ENCODE measurements at places on chromosomes 2 and 18.

DNA sequence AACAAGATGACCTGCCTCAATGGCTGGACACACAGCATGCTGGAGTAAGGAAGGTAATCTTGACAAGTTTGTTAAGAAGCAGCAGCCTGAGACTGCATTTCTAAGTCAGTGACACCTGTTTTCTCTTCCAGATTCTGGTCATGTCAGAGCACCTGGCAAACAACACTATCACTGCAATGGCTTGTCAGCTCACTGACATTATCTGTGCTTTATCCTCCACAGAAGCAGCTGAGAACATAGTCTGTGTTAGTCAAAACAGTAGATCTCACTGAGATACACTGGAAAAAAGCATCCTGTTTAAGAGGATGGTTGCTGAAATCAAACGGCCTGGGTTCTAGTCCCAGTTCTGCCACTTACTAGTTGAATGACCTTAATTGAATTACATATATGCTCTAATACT lies 355.2 kb downstream of the RIT2 start:
- DNase-seq: no peak

DNA sequence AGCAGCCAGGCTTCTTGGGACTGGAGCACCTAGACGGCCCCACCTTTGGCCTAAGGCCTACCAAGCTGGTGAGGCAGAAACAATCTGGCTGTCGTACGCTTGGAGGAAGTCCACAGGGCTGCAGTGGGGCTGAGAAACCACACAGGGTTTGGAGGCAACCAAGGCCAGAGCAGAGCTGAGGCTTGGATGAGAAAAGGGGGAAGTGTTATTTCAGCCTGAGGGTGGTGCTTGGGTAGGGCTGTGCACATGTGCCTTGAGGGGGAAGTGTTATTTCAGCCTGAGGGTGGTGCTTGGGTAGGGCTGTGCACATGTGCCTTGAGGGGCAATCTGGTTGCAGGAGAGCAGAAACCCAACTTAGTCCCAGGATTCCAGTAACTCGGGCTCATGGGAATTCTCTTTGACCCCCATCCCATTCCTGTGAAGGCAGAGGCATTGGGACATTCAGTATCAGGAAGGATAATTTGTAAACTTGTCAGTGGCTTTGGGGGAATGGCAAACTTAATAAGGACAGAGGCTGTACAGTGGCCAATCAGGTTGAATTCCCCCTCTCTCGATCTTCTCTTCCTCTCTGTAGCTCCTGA lies 971 bp upstream of the FBXO41 start:
- DNase-seq: no peak

GRCh38 chr2:98084151-98084868 lies 2.7 kb upstream of the VWA3B start:
- no peak for DNase-seq

GRCh38 chr18:76390452-76391035 lies 104.5 kb downstream of the ZNF516 start:
- no peak for DNase-seq

GRCh38 chr2:102063941-102064678 lies 72.3 kb downstream of the IL1R2 start:
- peak; percentile 18 for DNase-seq

- no peak for DNase-seq
Measured at GRCh38 chr2:105517814-105518705, 119.2 kb upstream of the FHL2 start.

DNA sequence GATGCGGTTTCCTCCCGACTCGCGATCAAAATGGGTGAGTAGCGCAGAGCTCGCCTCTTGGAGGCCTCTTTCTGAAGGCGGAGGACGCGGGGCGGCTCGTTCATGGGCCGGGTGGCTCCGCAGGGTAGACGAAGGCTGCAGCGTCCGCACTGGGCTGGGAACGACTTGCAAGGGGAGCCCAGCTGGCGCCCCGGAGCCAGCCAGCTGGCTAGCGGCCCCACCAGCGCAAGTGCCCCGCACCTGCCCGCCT lies 328 bp upstream of the PASK start:
- DNase-seq: no peak

DNA sequence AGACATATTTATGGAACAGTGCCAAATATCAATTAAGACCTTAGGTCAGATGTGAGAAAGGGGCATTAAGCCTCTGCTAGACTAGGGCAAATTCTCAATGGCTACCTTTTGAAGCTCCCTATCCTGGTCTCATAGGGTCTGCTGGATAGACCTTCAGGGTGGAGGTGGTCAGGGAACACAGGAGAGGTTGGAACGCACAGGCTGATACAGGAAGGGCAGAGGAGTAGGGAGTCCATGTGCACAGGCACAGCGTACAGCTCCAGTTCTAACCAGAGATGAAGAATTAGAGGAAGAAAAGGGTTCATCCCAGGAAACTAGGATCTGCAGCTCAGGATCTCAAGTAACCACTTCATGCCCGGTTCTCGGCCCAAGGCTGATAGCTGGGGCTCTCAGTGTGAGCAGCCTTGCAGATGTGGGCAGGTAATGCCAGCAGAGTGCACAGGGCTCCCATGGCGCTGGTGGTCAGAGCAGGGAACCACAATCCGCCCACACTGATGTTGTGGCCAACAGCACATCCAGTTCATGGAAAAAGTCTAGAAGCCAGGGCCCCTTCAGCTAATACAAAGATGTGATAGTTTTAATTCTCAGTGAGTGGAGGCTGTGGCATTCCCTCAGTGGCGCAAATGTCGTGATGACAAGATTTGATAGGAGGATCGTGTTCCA lies 3.4 kb upstream of the EVA1A start:
- DNase-seq: no peak

GRCh38 chr2:70920367-70920715 lies 15.4 kb upstream of the ATP6V1B1 start:
- DNase-seq: no peak

DNA sequence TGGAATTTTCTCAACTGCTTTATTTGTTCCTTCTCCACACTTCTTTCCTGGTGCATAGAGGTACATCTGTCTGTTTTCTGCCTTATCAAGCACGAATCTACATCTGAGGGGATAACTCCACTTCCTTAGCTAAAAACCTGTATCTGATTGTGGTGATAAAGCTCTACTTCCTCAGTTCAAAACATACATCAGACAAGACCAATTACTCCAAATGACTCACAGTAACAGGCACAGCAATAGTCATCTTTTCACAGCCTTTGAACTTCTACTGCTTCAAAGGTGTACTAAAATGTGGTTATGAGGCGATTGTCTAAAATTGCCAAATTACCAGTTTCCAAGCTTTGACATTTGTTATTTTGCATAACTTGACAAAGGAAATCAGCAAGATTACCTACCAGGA lies 803.6 kb upstream of the ZEB2 start:
- DNase-seq: no peak

- no peak for DNase-seq
Measured at GRCh38 chr2:8257502-8257901, 424.4 kb upstream of the ID2 start.

DNA sequence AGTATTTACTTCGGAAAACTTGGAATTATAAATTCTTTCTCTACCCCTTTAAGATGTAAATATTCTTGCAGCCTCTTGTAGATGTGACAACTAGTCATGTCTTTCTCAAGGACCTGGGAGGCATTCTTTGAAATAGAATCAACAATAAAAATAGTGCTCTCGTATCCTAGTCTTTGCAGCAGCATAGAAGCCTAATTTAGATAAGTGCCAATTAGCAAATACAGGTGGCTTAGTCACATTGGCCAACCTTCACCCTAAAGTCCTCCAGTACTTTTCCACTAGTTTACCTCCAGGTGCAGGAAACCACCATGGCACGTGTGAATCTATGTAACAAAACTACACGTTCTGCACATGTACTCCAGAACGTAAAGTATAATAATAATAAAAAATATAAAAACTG lies 3.5 kb upstream of the ZSWIM2 start:
- no peak for DNase-seq

DNA sequence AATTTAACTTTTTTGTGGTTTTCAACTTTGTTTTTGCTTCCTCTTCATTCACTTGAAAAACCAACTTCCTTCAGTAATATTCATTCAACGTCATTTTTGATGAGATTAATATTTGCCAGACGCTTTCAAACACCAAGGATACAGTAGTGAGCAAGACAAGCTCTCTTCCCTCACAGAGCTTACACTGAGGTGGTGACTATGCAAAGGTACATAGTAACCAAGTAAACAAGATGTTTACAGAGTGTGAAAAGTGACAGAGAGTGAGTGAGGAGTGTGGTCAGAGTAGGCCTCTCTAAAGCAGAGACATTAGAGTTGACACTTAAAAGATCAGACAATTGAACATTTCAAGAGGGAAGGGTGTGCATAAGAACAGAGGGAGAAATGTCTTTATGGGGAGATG lies 155.5 kb downstream of the TMEM247 start:
- no peak for DNase-seq

DNA sequence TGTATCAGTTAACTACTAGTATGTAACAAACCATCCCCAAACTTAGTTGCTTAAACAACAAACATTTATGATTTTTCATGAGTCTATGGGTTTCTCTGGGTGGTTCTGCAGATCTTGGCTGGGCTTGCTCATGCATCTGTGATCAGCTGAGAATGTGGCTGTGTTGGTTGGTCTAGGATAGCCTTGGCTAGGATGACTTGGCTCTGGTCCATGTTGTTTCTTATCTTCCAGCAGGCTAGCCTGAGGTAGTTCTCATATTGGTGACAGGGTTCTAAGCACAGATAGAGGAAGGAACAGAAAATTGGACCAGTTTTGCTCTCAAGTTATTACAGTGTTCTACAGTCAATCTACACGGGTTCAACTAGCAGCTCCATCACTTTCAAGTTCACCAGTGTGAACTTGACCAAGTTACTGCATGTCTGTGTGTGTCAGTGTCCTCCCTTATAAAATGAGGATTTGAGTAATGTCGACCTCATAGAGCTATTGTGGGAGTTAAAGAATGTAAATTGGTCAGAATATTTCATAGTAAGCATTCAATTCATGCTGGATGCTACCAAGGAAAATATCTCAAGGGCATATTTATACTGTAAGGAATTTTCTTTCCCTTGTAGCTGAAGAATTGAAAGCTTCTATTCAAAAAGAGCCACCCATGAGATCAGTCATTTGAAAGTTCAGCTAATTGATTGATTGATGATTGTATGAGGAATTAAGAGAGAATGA lies 65.3 kb downstream of the MYO3B start:
- no peak for DNase-seq

GRCh38 chr2:18454692-18455235 lies 105.7 kb downstream of the RDH14 start:
- no peak for DNase-seq

GRCh38 chr2:97673915-97674283 lies 4.4 kb downstream of the C2orf92 start:
- DNase-seq: no peak

- DNase-seq: no peak
Measured at GRCh38 chr2:126995621-126996377, 97.1 kb downstream of the TEX51 start.

GRCh38 chr2:216057688-216058193 lies 23.9 kb downstream of the PECR start:
- DNase-seq: peak; percentile 13

DNA sequence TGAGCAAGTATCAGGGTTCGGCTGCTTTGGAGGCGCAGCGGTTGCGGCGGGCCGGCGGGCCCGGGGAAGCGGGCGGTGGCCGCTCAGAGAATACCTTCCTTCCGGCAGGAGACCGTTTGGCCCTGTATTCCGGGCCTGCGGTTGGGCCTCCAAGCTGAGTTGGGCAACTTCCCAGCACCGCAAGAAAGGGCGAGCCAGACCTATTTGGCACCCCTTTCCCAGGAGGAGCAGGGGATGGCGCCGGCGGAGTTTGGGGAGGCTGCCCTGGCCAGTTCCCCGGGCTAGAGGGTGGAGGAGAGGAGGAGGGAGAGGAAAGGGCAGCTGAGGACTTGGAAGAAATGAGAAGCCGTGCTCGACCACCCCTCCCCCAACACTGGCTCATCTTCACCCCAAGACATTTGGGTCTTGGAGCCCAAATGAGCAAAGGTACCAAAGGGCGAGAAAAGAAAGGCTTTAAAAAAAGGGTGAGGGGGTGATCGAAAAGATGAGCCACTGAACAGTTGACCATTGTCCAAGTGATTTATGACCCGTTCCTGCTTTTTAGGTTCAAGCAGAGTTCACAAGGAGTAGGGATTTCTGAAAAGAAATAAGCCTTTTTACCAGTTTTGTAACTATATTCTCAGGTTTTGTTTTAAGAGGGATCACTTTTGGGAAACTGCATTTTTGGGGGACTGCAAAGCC lies 8.4 kb downstream of the HOXD3 start:
- no peak for DNase-seq

DNA sequence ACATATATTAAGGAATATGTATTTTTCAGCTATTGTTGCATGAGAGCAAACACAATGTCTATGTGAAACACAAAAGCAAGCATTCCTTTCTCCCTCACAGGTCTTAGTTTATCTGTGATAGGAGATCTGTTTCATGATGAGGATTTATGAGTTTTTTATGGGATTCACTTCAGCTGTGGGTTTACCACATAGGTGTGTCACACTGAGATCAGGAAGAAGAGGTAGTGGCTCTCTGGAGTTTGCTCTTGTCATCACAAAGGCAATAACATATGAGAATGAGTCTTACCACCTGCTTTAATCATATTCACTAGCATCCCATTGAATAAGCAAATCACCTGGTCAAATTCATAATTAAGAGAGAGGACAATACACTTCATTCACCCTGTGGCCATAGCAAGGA lies 960.3 kb upstream of the SLC39A10 start:
- no peak for DNase-seq

- no peak for DNase-seq
Measured at GRCh38 chr2:159098921-159099411, 130.5 kb downstream of the TANC1 start.

DNA sequence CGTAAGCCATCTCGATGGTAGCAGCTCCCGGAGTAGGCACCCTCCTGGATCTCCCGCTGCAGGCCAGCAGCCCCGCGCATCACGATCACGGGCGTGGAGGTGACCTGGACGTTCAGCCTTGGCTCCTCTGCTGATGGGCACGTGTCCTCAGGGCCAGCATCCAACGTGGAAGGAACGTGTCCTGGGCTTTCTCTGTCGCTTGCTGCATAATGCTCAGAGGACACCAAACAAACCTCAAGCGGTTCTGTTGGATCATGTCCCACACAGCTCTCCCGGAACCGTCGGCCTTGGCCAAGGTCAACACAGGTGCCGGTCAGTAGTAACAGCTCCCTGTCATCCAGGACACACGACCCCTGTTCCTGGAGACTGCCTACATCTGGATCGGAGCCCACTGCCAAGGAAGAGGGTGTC lies 23.1 kb downstream of the PASK start:
- no peak for DNase-seq

GRCh38 chr2:12163866-12164265 lies 417.4 kb downstream of the LPIN1 start:
- no peak for DNase-seq

- DNase-seq: no peak
Measured at GRCh38 chr2:150888337-150888736, 373.3 kb downstream of the RBM43 start.

- no peak for DNase-seq
Measured at GRCh38 chr18:58080451-58080850, 36.4 kb downstream of the NEDD4L start.

DNA sequence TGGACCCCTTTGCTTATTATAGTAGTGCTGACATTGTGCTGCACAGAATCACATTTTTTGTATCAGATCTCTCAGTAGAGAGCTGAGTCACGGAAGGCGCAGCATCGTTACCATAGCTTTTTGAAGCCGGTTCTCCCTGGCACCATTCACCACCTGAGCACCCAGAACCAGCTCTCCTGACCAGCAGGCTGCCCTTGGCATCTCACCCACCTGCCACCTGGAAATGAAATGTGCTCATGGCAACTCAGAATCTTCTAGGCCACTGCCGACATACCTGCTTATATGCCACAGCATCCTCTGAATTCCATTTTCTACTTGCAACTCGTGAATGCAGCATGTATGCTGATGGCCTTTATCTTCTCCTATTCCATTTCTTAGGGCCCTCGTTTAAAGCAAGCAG lies 62.7 kb downstream of the COA5 start:
- no peak for DNase-seq

- DNase-seq: no peak
Measured at GRCh38 chr2:169877398-169877797, 50.1 kb downstream of the UBR3 start.

Data from stimulated activated CD4-positive, alpha-beta T cell treated with anti-CD3 and anti-CD28 coated beads, TNF-alpha, amount 100 ng/mL, for 1 hour (primary cell).